Skin of body (tissue), 3 donors: ENCODE measurements at places on chromosomes 5 and 9. TPM values are rescaled to one million over a fixed set of nuclear protein-coding genes. Genes with fewer than 3 reads are reported as not detected.

The GABRA1 gene
- not detected for total RNA-seq

The MRPL41 gene
- total RNA-seq: 22.2 TPM

The CNTLN gene
- total RNA-seq: 18.6 TPM

The SLC6A18 gene
- total RNA-seq: not detected

The GPX8 gene
- 61.1 TPM for total RNA-seq

The RUFY1 gene
- 47.9 TPM for total RNA-seq
